ENCODE measurements at places on chromosomes 13 and 19.

DNA sequence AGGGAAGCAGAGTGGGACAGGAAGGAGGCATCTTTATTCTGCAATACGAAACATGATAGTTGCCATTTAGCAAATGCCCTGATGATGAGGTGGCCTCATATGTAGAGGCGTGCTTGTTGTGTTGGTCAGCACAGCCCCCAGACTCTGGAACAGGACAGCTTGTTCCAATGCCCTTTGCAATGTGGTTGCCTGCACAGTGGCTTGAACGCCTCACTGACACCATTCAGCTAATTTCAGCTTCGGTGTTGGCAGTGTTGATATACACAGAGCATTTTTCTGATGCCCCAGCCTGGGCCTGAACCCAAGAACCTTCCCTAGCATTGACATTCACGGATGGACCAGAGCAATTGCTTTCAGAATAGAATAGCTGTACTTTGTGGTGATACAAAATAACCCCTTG lies 133.3 kb downstream of the HS6ST3 start:
- DNase-seq = no peak

GRCh38 chr13:108595436-108596274 lies 33.8 kb upstream of the MYO16 start:
- DNase-seq = no peak

- DNase-seq = no peak
Observed at GRCh38 chr19:41415154-41415571, 12.0 kb downstream of the B3GNT8 start.

GRCh38 chr13:112770504-112770903 lies 80.7 kb downstream of the ATP11A start:
- no peak for DNase-seq

GRCh38 chr19:16261584-16262368 lies 62.9 kb upstream of the KLF2 start:
- DNase-seq = no peak

DNA sequence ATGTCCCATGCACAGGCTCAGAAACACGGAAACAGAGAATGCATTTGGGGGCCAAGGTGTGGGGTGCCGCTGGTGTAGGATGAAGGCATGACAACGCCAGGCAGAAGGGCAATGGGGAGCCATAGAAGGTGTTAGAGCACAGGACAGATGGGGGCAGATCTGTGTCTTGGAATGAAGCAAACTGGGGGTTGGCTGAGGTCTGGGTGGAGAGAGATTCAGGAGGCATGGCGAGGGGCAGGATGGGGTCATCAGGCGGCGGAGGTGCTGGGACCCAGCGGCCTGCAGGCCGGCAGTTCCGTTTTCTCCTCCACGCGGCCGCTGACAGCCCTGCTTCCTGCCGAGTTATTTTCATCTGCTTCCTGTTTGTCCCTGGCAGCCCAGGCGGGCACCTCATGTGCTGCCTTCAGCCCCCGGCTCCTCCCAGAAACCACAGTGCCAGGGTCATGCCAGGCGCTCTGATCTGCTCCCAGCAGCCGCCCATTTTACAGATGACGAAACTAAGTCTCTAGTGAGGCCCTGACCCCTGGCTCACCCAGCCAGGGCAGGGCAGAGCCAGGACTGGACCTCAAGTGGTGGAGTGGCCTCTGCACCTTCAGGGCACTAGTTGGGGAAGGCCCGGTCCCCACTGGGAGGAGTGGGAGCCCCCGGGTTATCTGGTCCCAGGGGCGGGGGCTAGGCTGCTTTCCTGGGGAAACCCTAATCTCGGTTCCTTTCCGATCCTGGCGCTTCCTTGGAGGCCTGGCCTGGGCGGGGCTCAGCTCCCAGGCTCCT lies 2.2 kb downstream of the ARHGAP45 start:
- no peak for DNase-seq

GRCh38 chr13:111953546-111954178 lies 113.3 kb upstream of the SOX1 start:
- no peak for DNase-seq

- peak; percentile 37 for DNase-seq
Observed at GRCh38 chr13:45047394-45048310, 58.3 kb downstream of the GPALPP1 start.

DNA sequence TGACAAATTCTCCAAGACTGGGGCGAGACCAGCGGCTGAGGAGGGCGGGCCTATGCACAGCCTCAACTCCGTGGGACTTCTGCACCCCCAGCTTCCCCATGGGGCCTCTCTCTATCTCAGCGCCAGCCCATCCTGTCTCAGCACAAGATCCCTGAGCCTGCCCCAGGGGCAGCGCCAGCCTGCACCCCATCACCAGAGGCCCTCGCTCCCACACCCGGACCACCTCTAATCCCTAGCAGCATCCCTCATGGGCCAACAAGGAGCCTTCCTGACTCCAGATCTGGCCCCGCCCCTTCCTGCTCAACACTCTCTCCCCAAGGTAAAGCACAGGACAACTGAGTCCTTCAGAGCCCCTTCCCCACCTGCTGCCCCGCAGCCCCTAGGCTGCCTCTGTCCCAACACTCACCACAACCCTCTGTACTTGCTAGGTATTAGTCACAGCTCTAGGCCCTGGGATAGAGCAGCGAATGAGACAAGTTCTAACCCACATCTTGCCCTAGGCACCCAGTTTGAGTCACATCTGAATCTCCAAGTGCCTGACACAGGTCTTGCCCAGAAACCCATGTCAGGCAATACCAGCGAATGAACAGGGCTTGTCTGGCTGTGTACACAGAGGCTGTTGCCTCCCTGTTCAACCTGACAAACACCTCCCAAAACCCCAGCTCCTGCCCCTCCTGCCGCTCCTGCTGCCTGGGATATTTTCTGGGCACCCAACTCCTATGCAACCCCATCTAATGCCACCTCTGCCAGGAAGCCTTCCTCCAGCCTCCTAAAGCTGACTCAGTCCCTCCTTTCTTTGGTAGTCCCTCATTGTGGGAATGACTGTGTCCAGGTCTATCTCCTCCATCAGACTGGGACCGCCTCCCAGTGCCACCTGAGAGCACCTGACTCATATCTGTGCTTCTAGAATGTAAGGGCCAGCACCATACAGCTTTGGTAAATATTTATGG lies 18.6 kb downstream of the GRIK5 start:
- DNase-seq = no peak

GRCh38 chr13:50993934-50994333 lies 84.3 kb downstream of the RNASEH2B start:
- DNase-seq = no peak

GRCh38 chr19:36113894-36114720 lies 568 bp downstream of the POLR2I start:
- no peak for DNase-seq

DNA sequence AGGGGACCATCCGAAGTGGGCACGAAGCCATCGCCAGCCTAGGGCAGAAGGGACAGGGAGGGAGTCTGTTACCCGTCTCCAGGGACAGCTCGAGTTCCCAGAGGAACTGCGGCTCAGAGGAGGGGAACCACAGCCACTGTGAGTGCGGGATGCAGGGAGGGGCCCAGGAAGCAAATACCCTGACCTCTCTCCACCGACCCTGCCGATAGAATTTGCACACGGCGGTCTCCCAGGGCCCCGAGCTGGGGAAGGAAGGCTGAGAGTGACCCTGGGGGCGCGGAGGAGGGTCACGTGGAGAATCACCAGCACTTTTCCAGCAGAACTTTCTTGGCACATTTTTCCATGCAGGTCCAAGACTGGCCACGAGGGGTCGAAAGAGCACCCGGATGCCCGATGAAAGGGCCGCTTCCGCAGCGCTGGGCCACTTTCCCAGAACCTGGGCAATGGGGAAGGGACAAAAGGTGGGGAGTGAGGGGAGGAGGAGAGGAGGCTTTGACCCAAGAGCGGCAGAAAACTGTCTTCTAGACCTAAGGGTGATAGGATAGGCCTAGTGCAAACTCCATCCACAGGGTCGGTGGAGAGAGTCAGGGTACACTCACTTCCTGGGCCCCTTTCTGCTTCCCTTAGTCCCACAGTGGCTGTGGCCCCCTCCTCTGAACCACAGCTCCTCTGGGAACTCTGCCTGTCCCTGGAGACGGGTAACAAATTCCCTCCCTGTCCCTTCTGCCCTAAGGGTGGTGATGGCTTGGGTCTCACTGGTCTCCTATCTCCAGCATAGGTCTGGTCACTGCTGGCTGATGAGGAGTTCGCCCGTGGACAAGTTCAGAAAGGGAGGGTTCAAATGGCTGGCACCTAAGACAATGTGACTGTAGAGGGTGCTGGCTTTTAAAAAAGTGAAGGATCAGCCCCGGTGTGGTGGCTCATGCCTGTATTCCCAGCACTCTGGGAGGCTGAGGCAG lies 5.3 kb upstream of the GPR4 start:
- DNase-seq = no peak

- no peak for DNase-seq
Observed at GRCh38 chr19:6828698-6829633, 56.5 kb downstream of the VAV1 start.

DNA sequence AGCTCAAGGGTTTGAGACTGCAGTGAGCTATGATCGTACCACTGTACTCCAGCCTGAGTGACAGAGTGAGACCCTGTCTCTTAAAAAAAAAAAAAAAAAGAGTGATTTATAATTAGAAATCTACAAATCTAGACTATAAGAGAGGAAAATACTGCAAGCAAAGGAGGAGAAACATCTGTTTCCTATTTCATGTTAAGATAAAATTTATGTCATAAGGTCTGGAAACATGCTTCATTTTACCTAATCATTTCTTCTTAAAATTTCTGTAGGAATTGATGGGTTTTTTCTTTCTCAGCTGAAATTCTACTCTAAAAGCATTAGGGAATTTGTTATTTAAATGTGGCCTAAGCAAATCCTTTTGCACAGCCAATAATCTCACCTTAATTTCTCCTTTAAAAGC lies 53.2 kb downstream of the C13orf42 start:
- no peak for DNase-seq

DNA sequence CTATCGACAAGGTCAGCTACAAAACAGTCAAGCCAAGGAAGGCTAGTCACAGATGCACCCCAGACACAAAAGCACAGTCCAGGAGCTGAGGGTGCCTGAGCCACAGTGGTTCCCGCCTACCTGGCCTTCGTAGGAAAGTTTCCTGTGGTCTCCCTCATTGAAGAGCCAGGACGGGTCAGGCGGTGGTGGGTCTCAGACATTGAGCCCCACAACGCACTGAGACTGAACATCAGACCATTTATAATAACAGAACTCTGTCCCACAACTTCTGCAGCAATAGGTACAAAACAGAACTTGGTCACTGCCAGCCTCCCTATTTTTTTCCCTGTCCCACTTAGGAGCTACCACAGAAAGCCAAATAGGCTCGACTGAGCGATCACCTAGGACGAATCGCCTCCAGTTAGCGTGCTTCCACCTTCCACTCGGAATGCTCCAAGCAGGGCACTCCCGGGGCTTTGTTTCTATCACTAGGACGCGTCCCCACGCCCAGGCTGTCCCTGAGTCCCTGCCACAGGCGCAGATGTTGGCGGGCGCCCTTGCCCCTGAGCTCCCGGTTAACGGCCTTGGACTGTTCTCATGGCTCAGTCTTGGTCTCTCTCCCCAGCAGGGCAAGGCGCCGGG lies 640 bp upstream of the ZNF544 start:
- DNase-seq = no peak

- no peak for DNase-seq
Observed at GRCh38 chr19:275000-275399, 16.2 kb downstream of the PLPP2 start.

DNA sequence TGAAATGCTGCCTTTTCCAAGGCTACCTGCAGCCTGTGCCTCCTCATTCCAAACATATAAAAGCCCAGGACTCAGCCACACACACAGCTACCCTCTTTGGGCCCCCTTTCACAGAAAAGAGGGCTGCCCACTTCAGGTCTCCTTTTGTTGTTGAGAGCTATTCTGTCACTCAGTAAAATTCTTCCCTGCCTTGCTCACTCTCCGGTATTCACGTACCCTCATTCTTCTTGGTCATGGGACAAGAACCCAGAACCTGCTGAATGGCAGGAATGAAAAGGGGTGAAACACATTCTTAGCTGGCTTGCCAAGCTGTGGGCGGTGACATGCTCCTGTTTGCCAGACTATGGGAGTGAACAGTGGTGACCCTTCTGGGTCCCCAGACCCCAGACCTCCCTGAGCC lies 338.0 kb upstream of the ATXN8OS start:
- DNase-seq = no peak

- no peak for DNase-seq
Observed at GRCh38 chr19:18931316-18932162, 9.5 kb downstream of the HOMER3 start.

DNA sequence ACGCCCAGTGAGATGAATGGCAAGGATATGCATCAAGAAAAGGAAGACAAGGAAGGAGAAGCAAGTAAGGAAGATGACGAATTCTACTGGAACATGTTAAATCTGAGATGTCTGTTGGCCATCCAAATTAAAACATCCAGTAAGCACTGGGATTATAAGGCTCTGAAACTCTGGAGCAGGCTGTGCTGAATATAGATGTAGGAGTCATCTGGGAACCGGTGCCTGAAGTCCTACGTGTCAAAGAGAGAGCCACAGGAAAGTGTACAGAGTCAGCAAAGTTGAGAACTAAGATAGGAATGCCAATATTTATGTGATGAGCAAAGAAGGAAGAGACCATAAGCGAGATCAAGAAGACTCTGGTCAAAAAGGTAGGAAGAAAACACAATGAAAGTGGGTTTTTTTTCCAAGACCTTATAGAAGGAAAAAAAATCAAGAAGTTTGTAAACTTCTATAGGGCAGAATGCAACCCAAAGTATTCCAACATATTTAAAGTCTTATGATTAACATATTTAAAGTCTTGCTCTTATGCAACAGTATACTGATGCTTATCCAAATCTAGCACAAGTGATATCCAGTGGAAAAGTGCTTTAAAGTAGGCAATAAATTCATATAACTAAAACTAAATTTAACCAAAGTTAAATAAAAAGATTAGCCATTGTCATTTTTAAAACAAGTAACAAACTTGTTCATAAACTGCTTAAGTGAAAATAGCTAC lies 51.2 kb upstream of the EEF1AKMT1 start:
- no peak for DNase-seq

DNA sequence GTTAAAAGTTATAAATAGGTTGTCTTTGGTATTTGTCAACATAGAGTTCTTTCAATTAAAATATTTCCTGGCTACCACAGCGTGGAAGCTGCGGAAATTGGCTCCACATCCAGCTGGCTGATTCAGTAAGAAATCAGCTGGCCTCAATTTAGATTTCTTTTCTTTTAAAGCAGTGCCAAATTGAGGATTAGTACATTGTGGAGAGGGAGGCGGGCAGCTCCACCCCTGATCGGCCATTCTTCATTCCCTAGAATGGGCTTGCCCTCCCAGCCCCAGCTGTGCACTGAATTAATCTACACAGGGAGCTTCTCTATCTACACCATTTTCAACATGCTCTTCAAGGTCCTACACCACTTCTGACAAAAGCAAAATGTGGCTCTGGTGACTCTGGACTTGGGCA lies 624.8 kb downstream of the DACH1 start:
- no peak for DNase-seq

DNA sequence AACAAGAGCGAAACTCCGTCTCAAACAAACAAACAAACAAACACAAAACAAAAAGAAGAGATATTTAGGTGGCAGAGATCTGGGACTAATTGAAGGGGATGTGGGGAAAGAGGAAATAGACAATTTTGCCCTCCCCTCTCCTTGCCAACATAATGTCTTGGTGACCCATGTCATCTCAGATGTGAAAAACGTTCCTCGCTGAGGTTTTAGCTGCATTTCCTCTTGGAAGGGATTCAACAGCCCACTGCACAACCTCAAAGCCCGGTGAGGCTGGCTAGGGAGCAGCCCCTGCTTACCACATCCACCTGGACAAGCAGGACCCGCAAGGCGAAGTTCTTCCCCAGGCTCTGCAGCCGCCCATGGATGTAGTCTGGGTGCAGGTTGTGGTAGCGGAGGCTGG lies 4.9 kb downstream of the ERCC1 start:
- DNase-seq = no peak

- DNase-seq = no peak
Observed at GRCh38 chr13:97723655-97724054, 229.8 kb upstream of the IPO5 start.

GRCh38 chr19:40717880-40718773 lies 1.2 kb downstream of the ITPKC start:
- DNase-seq = no peak
